Breast epithelium (tissue), 4 donors: ENCODE measurements at places on chromosomes 1 and 21. TPM values are rescaled to one million over a fixed set of nuclear protein-coding genes. Genes with fewer than 3 reads are reported as not detected.

GRCh38 chr1:64981601-64982533 is 15.5 kb upstream of the JAK1 start:
- no peak overlapping the region for H3K4me3 ChIP-seq
- peak overlapping the region; percentile 66 for H3K27ac ChIP-seq
- H3K36me3 ChIP-seq, result no peaks in the 10 kb centered on the region
- no peaks in the 10 kb centered on the region for H3K4me1 ChIP-seq

- DNase-seq, result no peak
- H3K4me3 ChIP-seq, result no peak overlapping the region
These were observed 14.3 kb downstream of the G0S2 start for GRCh38 chr1:209689477-209689876.

Gene MPZL1
- 86.2 TPM for total RNA-seq

- H3K4me3 ChIP-seq, result no peak overlapping the region
- no peaks in the 10 kb centered on the region for H3K4me1 ChIP-seq
- H3K27ac ChIP-seq, result no peak overlapping the region
- H3K36me3 ChIP-seq, result no peaks in the 10 kb centered on the region
These were observed 71.3 kb downstream of the ATP5PO start for GRCh38 chr21:33844104-33844889.

GRCh38 chr1:39478126-39478915 is 13.1 kb upstream of the BMP8A start:
- H3K27ac ChIP-seq, result no peak overlapping the region
- H3K4me1 ChIP-seq, result no peaks in the 10 kb centered on the region
- H3K27me3 ChIP-seq, result no peaks in the 10 kb centered on the region
- no peaks in the 10 kb centered on the region for H3K36me3 ChIP-seq

DNA sequence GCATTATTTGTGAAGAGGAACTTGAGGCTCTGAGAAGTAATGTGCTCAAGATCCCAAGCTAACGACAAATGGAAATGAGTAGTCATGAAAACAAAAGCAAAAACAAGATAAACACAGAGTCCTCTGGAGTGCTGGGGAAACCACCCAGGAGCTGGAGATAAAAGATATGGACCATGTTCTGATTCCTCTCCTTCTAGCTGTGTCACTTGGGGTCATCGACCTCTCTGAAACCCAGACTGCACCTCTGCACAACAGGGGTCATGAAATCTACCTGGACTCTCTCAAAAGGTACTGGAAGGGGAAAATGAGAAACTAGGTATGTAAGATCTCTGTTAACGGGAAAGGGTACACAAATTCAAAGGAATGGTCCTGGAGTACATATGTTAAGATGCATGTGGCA is 6.5 kb downstream of the PGLYRP4 start:
- no peaks in the 10 kb centered on the region for H3K36me3 ChIP-seq
- no peaks in the 10 kb centered on the region for H3K4me1 ChIP-seq
- H3K27me3 ChIP-seq, result no peaks in the 10 kb centered on the region
- H3K4me3 ChIP-seq, result no peak overlapping the region
- H3K27ac ChIP-seq, result no peak overlapping the region
- DNase-seq, result no peak

DNA sequence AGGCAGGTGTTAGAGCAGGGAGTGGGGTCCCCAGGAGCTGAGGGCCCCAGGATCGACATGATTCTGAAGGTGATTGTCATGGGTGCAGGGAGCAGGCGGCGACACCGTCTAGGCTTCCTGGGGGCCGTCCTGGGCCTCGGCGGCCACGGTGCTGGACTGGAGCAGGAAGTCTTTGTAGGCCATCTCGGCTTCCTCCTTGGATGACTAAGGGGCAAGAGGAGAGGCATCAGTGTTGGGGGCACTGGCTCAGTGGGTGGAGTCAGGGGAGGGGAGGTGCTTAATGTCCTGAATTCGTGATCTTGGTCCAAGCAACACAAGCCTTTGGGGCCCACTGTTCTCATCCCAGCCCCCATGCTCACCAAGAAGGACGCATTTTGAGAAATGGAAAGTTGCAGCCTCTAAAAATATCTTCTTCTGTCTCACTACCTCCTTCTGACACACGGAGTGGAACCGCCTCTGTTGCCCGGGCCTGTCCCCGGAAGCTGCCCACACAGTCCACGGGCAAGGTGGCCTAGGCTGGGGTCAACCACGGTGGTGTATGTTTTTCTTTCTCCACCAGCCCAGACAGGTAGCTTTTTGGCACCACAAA is 8.6 kb upstream of the FCMR start:
- H3K4me1 ChIP-seq, result no peaks in the 10 kb centered on the region
- H3K27ac ChIP-seq, result peak overlapping the region; percentile 12
- H3K36me3 ChIP-seq, result no peaks in the 10 kb centered on the region

- no peaks in the 10 kb centered on the region for H3K4me1 ChIP-seq
- DNase-seq, result no peak
- no peak overlapping the region for H3K27ac ChIP-seq
These were observed 39.0 kb upstream of the CADM3 start for GRCh38 chr1:159132271-159132881.

Gene DSTYK
- 19.3 TPM for total RNA-seq

- no peaks in the 10 kb centered on the region for H3K36me3 ChIP-seq
- no peaks in the 10 kb centered on the region for H3K27me3 ChIP-seq
- no peak overlapping the region for H3K4me3 ChIP-seq
- DNase-seq, result no peak
- H3K4me1 ChIP-seq, result no peaks in the 10 kb centered on the region
These were observed 74.2 kb upstream of the FOXD3 start for GRCh38 chr1:63248216-63248615.

Gene LCE4A
- not detected for total RNA-seq

DNA sequence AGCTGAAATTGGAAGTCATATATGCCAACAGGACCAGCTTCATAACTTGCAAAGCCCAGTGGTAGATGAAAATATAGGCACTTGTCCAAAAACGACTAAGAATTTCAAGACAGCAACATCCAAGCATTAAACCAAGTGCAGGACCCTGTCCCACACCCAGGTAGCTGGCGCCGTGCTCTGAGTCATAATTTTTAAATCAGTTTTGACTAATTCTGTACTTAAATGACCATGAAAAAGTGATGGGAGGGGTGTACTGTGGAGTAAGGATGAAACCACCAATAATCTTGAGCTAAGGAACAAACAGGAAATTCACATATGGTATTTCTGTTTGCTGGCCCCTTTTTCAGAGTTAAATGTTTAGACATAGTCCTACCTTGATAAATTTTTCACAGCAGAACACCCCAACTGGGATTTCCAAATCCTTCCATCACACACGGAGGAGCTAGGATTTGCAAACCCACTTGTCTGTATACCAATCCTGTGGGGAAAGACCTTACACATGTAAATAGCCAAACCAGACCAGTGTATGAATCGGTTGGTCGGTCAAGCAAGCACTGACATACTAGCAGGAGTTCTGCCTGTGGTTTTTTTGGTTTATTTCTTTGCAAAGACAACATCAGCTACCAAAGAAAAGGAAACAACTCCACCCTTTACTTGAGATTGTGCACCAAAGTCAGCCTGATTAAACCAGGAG is 235.7 kb upstream of the RAB4A start:
- H3K36me3 ChIP-seq, result no peaks in the 10 kb centered on the region
- H3K27ac ChIP-seq, result no peak overlapping the region
- DNase-seq, result no peak
- H3K4me1 ChIP-seq, result no peaks in the 10 kb centered on the region
- no peak overlapping the region for H3K4me3 ChIP-seq

DNA sequence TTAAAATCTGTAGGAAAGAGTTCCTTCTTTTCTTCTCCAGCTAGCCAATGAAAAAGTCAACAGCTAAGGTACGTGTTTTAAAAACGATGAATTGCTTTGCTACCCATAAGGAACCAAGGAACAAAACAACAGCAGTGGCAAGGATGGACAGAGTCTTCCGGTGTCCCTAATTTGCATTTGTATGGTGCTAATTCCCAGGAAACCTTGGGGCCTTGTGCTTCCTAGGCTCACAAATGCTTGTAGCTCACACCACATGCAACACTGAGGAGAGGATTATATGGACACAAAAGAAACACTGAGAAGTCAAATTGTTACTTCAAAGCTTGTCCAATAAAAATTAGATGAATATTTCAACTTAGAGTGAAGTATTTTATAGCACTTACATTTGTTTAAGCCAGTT is 1.8 kb upstream of the PGBD5 start:
- H3K27me3 ChIP-seq, result no peaks in the 10 kb centered on the region
- H3K27ac ChIP-seq, result no peak overlapping the region
- H3K36me3 ChIP-seq, result no peaks in the 10 kb centered on the region
- no peak for DNase-seq
